ENCODE measurements at places on chromosomes 7 and 10.

- no peak for DNase-seq
Observed at GRCh38 chr10:96995851-96996250, 163.8 kb downstream of the LCOR start.

DNA sequence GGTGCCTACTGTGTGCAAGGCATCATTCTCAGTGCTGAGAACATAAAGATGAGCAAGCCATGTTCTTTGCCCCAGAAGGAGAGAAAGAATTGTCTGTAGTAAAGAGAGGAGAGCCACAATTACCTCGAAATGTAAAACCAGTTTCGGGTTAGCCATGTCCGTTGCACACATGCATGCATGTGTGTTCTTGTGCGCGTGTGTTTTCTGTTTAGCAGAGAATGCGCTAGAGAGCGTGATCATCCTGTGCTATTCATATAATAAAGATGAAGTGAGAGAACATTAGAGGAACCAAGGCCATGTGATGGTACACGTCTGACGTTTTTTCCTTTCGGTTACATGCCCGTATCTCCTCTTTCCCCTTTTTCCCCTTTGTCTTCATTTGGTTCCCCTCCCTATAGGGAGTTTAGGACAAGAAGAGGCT is 158.2 kb downstream of the CELF2 start:
- no peak for DNase-seq

- DNase-seq: no peak
Observed at GRCh38 chr10:131001438-131001837, 310.1 kb downstream of the TCERG1L start.

DNA sequence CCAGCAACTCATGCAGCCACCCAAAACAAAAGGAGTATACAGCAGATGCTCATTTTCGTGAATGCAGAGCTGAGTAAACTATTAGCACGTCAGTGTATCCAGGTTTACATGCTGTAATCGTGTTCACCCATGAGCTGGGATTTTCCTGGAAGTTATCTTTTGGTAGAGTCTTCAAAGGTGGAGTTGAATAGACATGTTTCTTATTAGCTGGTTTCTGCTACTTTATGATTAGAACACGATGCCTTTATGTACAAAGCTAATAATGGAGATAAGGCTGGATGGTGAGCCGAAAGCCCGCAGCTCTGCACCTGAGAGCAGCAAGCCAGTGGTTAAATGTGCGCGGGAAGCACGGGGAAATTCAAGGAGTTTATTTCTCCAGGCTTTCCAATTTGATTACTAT is 123.8 kb downstream of the ADARB2 start:
- DNase-seq: no peak

- no peak for DNase-seq
Observed at GRCh38 chr10:49135575-49136313, 1.9 kb upstream of the FAM170B start.

DNA sequence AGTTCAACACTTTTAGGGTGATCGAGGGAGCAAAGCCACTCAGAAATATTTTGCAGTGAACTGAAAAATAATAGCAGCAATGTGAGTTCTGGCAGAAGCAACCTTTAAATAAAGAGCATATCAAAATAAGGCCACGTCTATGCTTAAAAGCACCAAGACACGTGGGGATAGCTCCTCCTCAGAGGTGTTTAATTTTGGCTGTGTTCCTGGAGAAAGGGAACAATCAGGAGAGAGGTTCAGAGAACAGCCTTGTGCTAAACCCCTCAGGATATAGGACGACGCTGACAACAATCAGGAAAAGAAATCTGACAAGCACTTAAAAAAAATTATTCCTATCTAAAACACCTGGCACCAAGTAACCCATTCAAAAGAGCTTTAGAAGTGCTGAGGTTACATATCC is 471.9 kb upstream of the CELF2 start:
- DNase-seq: no peak

GRCh38 chr7:103130901-103131624 is 17.8 kb downstream of the NAPEPLD start:
- no peak for DNase-seq

DNA sequence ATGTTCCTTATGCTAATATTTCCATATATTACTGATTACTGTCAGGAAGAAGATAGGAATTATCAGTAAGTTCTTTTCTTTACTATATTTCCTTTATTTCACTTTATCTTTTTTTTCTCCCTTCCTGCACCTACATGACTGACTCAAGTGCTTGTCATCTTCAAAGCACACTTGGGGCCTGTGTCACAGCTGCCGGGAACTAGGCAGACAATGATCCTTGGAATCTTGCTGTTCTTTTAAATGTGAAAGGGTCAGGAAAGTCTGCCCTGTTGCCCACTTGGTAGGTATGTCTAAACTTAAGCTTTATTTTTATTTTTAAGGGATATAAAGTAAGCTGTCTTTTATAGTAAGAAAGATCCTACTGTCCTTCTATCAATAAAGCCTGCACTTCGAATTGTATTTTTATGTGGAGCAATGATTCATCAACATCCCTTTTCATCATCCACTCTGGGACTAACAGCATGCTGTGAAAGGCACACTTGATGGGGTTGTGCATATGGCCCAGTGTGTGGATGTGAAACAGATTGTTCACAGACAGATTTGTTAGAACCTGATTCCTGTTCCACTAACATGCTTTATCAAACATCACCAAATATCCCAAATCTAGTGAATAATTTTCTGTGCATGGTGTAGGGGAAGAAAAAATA is 556.9 kb downstream of the DNAJB9 start:
- no peak for DNase-seq

GRCh38 chr7:114627231-114627630 is 212.6 kb downstream of the FOXP2 start:
- DNase-seq: no peak

DNA sequence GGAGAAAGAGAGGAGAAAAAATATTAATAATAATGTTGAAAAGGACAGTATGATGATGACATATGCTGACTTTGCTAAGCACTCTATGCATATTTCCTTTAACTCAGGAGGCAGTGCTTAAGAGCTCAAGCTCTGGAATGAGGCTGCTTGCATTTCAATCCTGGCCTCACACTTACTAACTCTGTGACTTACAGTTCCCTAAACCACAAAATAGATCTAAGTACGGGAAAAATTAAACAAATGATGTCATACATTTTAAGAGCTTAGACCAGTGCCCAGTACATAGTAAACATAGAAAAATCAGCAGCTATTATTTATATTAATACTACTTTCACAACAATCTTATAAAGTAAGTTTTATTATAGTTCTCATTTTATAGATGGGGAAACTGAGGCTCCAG is 61.3 kb downstream of the GFRA1 start:
- no peak for DNase-seq

DNA sequence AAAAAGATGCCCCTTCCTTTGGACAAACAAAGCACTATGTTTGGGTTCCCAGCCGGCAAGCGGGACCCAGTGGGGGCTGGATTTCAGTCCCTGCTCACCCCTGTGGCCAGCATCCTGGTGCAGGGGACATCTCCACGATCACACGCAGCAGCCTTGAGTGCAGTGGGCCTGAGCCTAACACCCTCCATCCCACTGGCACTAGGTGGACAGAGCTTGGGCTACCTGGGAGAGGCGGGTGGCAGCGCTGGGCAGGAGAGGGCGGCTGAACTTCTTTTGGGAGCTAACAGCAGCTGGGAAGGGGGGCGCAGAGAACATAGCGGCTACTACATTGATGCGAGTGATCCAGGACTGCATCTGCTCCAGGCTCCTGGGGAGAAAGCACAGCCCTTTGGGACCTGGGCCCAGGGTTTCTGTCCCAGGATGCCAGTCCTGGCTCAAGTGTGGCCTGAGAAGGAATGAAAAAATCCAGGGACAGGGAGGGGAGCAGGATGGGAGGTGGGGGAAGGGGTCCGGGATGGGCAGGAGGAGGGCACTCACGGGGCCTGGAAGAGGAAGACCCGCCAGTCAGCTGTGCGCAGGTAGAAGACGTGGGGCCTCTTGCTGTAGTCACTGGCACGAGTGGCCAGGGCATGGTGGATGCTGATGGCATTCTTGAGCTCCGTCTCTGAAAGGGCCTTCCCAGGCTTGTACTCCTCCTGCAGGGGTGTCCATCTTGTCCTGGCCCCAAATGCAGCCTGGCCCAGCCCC is 9.0 kb downstream of the NFKB2 start:
- DNase-seq: no peak

DNA sequence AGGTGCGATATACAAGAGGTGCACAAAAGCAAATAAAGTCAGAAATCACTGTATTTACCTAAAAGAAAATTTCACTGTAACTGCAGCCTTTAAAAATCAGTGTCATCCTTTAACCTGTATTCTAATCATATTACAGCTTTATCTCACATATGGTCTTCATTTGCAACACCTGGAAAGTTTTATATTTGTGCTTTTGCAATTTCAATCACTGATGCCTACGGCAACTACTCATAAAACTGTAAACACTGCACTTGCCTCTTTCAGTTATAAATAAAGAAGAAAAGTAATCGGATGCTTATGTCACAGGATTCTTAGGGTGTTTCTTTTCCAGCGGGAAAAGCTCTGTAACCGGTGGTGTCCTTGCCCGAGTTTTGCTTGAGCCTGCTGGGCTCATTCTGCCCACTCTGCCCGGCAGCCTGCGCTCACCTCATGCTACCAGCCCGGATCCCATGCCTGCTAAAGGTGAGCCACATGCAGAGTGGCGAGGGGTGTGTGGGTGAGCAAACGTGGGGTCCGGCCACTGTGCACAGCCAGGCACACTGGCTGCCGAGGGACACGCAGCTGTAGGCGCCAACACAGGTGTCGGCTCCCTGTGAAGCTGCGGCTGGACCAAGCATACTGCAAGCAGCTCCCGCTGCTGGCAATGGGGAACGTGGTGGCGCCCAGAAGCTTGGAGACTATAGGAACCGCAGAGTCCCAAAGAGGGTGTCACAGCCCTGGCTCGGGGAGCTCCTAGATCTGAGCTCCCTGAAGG is 56.3 kb upstream of the ABCB5 start:
- DNase-seq: no peak

GRCh38 chr7:127730658-127731276 is 78.8 kb downstream of the SND1 start:
- no peak for DNase-seq

GRCh38 chr10:45433716-45434469 is 59.9 kb downstream of the ALOX5 start:
- DNase-seq: peak; percentile 57

- DNase-seq: no peak
Observed at GRCh38 chr7:84162125-84162524, 32.5 kb downstream of the SEMA3A start.

DNA sequence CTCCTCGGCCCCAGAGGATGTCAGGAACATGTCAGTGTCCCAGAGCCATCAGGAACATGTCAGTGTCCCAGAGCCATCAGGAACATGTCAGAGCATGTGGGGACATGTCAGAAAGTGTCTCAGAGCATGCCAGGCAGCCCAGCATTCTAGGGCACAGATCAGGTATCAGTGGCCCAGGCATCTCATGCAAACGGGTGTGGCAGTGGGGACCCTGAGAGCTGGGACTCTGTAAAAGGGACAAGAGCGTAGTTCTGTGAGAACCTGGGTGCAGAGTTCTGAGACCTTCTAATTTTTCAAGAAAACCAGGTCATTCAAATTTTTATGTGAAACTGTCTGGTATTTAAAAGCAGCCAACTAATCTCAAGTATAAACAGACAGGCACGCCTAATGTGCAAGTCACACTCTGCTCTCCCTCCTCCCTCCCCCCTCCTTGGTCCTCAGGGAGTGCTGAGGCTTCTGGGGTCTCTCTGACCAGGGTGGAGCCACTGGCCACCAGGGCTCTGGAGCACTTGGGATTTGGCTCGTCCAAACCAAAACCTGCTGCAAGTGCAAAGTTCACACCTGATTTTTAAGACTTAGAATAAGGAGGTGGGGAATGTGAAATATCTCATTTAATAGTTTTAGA is 64.6 kb downstream of the ALOX5 start:
- no peak for DNase-seq

GRCh38 chr10:81116201-81116600 is 578.5 kb downstream of the SH2D4B start:
- no peak for DNase-seq

- no peak for DNase-seq
Observed at GRCh38 chr10:92690211-92690914, 608 bp downstream of the HHEX start.

GRCh38 chr7:69373171-69374043 is 224.9 kb upstream of the AUTS2 start:
- DNase-seq: no peak

GRCh38 chr10:6074489-6075301 is 12.5 kb upstream of the IL2RA start:
- DNase-seq: no peak

- no peak for DNase-seq
Observed at GRCh38 chr10:101061624-101062231, at the start of gene KAZALD1. Gene KAZALD1, plus strand, starts transcription at chr10:101061989. Its CDS starts 604 bp downstream, at chr10:101062593.

DNA sequence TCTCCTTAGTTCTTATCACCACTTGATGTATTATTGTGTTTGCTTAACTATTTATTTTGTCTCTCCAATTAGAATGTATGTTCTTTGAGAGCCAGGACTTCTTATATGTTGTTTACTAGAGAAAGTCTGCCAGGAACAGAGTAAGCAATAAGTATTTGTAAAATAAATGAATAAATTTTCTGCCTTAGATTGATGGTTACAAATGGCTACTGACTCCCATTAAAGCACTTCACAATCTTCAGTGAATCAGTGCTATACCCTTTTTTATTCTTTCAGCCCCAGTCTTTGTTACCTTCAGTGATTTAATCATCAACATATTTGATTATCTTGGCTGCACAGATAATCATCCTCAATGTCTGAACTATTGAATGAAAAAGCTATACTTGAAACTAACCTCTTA is 197.1 kb upstream of the TMEM196 start:
- DNase-seq: no peak

DNA sequence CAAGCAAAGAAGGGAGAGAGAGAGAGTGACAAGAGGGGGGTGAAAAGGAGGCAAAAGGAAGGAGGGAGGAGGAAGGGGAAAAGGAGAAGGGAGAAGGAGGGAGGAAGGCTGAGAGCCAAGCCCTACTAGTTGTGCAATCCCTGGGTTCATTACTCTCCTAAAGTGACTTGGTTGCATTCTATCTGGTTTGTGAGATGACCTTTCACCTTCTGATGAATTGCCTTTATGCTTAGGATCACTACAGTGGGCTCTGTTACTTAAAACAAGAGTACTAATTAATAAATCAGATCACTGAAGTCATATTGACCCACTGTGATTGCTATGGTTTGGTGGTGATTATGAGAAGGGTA is 144.9 kb downstream of the KIF20B start:
- no peak for DNase-seq

DNA sequence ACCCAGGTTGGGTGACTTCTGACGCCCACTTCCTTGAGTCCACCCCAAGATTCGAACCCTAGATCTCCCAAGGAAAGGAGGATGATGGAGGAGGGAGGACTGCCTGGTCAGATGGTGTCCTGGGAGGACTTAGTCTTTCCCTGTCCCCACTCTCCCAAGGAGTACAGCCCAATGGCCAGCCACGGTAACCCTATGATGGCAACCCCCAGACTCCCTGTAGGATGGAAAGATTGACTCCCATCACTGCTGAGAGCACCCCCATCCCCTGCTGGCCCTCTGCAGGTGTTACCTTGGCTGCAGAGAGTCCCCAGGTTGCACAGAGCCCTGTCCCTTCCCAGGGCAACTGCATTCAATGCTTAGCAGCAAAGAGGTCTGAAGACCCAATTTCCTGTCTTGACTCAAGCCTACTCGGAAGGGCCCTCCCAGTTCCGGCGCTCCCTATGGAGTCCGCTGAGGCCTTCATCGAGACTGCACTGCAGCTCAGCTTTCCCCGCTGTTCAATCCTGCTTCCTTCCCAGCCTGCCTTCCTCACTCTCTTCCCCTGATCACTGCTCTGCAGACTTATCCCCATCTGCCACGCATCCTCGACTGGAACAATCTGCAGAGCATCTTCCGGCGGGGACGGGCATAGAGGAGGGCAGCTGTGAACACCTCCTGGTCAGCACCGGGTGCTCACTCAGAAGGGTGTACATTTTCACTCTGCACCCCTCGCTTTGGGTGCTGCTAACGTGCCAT is 50.8 kb upstream of the OCM2 start:
- no peak for DNase-seq

GRCh38 chr10:96721207-96721572 is 876 bp upstream of the PIK3AP1 start:
- no peak for DNase-seq
